Activated B cell treated with CpG ODN at 0.5 μM for 24 hours (primary cell): ENCODE measurements at places on chromosomes 2 and 18. TPM values are rescaled to one million over a fixed set of nuclear protein-coding genes. Genes with fewer than 3 reads are reported as not detected.
A peak's percentile ranks its signal among the peaks of the same experiment; 100 is the strongest.

- no peak for DNase-seq
- peaks cover 49% of the 10 kb centered on the region for H3K36me3 ChIP-seq
- H3K27ac ChIP-seq = no peak overlapping the region
- no peaks in the 10 kb centered on the region for H3K27me3 ChIP-seq
These were observed 88.7 kb downstream of the DYM start for GRCh38 chr18:49371786-49372185.

- no peak overlapping the region for H3K27ac ChIP-seq
- H3K27me3 ChIP-seq = peaks cover 5% of the 10 kb centered on the region
- no peak overlapping the region for H3K4me3 ChIP-seq
- no peaks in the 10 kb centered on the region for H3K36me3 ChIP-seq
- DNase-seq = no peak
- peaks cover 11% of the 10 kb centered on the region for H3K4me1 ChIP-seq
These were observed 35.2 kb upstream of the MLPH start for GRCh38 chr2:237451643-237452469.

DNA sequence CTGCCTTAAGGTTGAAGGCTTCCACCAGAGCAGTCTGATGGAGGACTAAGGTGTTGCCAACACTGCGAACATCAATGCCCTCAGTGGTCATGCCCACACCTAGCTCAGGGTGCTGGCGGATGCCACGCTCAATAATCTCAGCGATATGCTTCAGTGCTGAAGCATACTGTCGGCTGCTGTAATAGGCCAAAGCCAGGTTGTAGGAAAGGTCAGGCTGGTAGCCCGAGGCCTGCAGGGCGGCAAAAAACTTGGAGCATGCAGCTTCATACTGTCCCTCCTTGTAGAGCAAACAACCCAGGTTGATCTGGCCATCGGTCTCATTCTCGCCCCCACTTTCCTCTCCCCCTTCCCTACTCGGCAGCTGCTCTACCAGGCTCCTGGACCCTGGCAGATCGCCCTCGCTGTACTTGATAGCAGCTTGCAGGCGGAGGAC, 159.4 kb downstream of the AGPS start:
- H3K4me1 ChIP-seq = peaks cover 17% of the 10 kb centered on the region
- peak overlapping the region; percentile 100 for H3K27ac ChIP-seq
- H3K36me3 ChIP-seq = peaks cover 8% of the 10 kb centered on the region
- no peak for DNase-seq
- peak overlapping the region; percentile 96 for H3K4me3 ChIP-seq
- H3K27me3 ChIP-seq = no peaks in the 10 kb centered on the region

DNA sequence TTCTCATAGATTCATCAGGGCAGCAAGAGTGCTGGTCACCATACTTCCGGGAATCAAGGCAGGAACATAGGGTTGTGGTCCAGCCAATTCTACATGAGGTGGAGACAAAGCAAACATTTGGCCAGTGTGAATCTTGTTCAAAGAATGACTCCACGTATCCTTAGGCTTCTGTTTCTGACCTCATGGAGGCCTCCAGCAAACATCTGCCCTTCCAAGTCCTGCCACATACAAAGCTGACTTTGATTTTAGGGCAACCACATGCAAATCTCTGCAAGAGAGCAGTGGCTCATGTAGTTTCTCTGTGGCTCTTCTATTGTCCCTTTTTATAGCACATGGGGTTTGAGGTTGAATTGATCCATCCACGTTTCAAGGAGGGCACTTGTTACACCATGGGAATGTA, 132.1 kb upstream of the MMADHC start:
- no peaks in the 10 kb centered on the region for H3K4me1 ChIP-seq
- no peak for DNase-seq
- H3K27ac ChIP-seq = no peak overlapping the region
- no peaks in the 10 kb centered on the region for H3K36me3 ChIP-seq

DNA sequence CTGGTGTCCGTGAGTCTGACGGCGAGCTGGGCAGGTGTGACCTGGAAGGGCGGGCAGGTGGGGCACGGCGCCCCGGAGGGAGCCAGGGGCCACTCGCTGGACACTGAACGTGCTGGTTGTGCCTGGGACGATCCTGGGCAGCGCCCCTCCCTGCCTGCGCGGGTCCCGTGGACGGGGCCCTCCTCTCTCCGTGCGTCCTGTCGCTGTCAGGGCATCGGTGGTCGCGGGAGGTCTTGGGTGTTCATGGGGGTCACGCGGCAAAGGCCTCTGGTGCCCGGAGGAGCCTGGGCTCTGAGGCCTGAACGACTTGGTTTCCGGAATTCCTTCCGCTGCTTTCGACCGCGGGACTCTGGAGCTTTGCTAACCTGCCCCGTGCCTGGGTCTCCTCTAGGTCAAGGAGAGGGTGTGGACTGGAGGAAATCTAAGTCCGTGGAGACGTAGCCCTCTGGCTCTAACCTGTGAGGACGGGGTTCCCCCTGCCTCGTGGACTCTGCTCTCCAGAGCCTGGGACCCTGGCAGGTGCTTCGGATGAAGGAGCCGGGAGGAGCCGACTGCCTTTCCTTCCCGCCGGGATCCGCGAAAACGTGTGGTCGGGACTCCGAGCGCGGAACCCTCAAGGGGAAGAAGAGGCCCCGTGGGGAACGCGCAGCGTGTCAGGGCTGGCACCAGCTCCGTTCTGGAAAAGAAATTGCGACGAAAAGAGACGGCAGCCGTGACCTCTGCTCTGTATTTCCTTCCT, 14.7 kb downstream of the SOX11 start:
- no peak overlapping the region for H3K27ac ChIP-seq
- no peaks in the 10 kb centered on the region for H3K4me1 ChIP-seq
- peaks cover 3% of the 10 kb centered on the region for H3K27me3 ChIP-seq
- no peak for DNase-seq
- no peaks in the 10 kb centered on the region for H3K36me3 ChIP-seq

- H3K4me3 ChIP-seq = no peak overlapping the region
- no peaks in the 10 kb centered on the region for H3K36me3 ChIP-seq
- no peak for DNase-seq
- peaks cover 10% of the 10 kb centered on the region for H3K27me3 ChIP-seq
- no peak overlapping the region for H3K27ac ChIP-seq
- no peaks in the 10 kb centered on the region for H3K4me1 ChIP-seq
These were observed 191.4 kb downstream of the SS18 start for GRCh38 chr18:25898965-25899364.

GRCh38 chr2:61015976-61016375, 1.5 kb upstream of the PEX13 start:
- peaks cover 32% of the 10 kb centered on the region for H3K4me1 ChIP-seq
- no peaks in the 10 kb centered on the region for H3K27me3 ChIP-seq
- DNase-seq = no peak
- peaks cover 13% of the 10 kb centered on the region for H3K36me3 ChIP-seq
- peak overlapping the region; percentile 99 for H3K4me3 ChIP-seq
- H3K27ac ChIP-seq = no peak overlapping the region

DNA sequence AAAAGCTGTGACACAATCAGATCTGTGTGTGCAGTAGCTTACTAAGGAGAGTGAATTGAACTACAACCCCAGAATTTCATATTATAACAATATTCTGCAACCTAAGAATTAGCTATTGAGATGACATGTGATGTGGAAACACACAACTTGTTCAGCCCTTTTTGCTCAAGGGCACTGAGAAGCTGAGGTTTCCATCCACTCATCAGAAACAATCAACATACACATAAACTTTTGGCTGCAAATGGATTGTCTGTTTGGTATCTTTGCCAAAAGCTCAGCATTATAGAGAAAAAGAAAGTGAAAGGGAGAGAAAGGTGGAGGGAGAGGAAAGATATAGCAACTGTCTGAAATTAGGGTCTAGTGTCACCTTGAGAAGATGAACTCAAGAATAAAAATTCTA, 117.2 kb upstream of the KLF7 start:
- H3K27ac ChIP-seq = no peak overlapping the region
- no peaks in the 10 kb centered on the region for H3K36me3 ChIP-seq
- H3K27me3 ChIP-seq = peaks cover 2% of the 10 kb centered on the region
- H3K4me3 ChIP-seq = no peak overlapping the region

- H3K4me3 ChIP-seq = no peak overlapping the region
- H3K27me3 ChIP-seq = no peaks in the 10 kb centered on the region
- H3K27ac ChIP-seq = no peak overlapping the region
- H3K36me3 ChIP-seq = no peaks in the 10 kb centered on the region
These were observed 42.5 kb upstream of the TSPYL6 start for GRCh38 chr2:54298514-54298913.

DNA sequence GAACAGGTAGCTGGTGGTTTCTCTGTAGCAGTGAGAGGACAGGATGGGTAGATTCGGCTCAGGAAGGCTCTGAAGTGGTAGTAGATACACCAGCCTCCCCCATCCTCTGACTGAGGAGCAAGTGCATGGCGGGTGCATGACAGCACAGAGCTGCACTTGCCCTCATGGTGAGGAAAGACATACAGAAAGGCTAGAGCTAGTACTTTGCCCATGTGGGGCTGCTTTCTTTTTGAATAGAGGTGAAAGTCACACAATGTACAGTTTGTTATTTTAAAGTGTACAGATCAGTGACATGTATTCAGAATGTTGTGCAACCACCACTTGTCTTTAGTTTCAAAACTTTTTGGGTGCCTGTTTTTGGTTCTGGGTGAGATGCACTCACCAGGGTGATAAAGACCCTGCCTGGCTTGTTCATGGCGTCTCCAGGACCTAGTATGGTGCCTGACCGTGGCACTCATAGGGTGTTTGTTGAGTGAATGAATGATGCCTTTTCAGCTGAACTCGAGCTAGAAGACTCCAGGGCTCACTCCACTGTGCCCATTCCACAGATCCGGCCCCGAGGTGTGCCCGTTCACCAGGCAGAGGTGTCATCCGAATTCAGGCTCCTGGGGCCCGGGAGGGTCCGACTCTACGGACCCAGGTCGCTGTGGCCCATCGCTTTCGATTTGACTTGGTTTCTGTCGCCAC, 421 bp upstream of the VAMP5 start:
- peaks cover 59% of the 10 kb centered on the region for H3K4me1 ChIP-seq
- no peaks in the 10 kb centered on the region for H3K27me3 ChIP-seq
- DNase-seq = no peak
- H3K4me3 ChIP-seq = peak overlapping the region; percentile 82

- DNase-seq = no peak
- H3K27ac ChIP-seq = no peak overlapping the region
- H3K4me1 ChIP-seq = peaks cover 5% of the 10 kb centered on the region
- H3K4me3 ChIP-seq = no peak overlapping the region
These were observed 362.2 kb downstream of the RAD51AP2 start for GRCh38 chr2:17156086-17156485.

DNA sequence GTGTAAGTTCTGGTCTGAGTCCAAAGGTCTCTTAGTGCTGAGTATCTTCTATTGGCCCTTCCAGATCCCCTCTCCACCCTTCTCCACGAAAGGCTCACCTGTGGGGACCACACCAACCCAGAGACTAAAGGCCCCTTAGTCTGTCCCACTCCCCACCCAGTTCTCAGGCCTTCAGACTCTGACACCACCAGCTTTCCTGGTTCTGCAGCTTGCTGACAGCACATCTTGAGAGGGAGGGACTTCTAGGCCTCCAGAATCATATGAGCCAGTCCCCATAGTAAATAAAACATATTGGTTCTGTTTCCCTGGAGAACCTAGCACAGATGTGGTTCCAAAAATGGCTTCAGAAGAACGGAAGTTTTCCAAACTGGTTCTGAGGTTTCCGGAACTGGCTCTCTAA, 38.5 kb upstream of the KLF11 start:
- no peaks in the 10 kb centered on the region for H3K36me3 ChIP-seq
- no peak for DNase-seq
- no peaks in the 10 kb centered on the region for H3K27me3 ChIP-seq
- H3K4me1 ChIP-seq = no peaks in the 10 kb centered on the region

DNA sequence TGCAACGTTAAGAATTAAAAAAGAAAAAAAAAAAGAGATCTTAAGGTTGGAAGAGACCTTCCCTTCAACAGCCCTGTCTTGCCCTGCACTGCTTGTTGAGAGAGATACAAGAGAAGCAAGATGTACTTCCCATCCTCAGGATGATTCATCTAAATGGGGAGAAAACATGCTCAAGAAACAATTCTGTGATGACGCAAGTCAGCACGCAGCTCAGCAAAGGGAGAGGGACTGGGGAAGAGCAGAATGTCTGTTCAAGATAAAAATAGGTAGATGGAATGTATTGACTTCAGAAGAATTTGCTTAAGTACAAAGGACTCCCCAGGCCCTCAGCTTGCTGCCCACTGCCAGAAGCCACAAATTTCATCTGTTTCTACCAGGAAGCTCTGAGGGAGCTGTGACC, 198.2 kb upstream of the SPRED2 start:
- no peaks in the 10 kb centered on the region for H3K27me3 ChIP-seq
- no peaks in the 10 kb centered on the region for H3K4me1 ChIP-seq
- no peak overlapping the region for H3K27ac ChIP-seq
- no peaks in the 10 kb centered on the region for H3K36me3 ChIP-seq
- H3K4me3 ChIP-seq = no peak overlapping the region

GRCh38 chr18:48129621-48130082, 199.2 kb upstream of the SMAD2 start:
- no peaks in the 10 kb centered on the region for H3K36me3 ChIP-seq
- no peaks in the 10 kb centered on the region for H3K4me1 ChIP-seq
- H3K27ac ChIP-seq = no peak overlapping the region
- peaks cover 28% of the 10 kb centered on the region for H3K27me3 ChIP-seq

DNA sequence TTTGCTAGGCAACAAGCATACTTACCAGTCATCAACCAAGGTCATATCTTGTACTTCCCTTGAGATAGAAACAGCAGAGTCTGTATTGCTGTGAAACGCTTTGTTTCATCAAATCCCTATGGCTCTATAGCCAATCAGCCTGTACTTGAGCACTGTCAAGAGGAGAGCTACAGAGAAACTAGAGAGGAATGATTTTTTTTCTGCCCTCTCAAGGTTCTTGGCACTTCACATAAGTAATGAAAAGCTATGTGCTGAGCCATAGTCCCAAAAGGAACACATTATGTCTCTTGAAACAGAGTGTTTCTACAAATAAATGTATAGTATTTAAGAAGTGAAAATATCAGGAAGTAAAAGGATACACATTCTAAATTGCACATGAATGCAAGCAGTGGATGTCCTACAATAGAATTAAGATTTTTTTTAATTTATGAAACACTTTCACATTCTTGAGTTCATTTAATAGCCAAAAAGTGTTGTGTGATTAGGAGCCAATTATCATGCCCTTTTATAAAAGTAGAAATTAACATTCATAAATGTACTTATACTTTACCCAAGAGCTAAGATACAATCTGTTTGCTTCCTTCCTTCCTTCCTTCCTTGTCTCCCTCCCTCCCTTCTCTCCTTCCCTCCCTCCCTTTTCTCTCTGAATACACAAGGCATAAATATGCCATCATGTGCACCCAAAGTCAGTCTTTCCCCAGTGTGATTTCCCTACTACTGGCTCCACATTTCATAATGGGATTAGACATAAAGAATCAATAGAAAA, 131.8 kb downstream of the CSRNP3 start:
- DNase-seq = no peak
- no peaks in the 10 kb centered on the region for H3K36me3 ChIP-seq

Gene MATN3
- not detected in 2 replicates for total RNA-seq

Gene SLC11A1
- 0.89 and 0.93 TPM in 2 replicates for total RNA-seq

Gene VWA3B
- total RNA-seq = not detected in 2 replicates

Gene RUFY4
- 0.53 TPM in 1 of 2 replicates, not detected in the other for total RNA-seq

Gene NT5DC4
- 1.4 and 2.1 TPM in 2 replicates for total RNA-seq

Gene ZNF892
- 4.0 and 4.3 TPM in 2 replicates for total RNA-seq

Gene NPC1
- total RNA-seq = 31.9 and 36.5 TPM in 2 replicates

Gene UGT1A8
- total RNA-seq = not detected in 2 replicates

Gene TTN
- total RNA-seq = 33.3 and 40.0 TPM in 2 replicates

Gene DOK6
- total RNA-seq = not detected in 2 replicates

Gene SERPINB2
- total RNA-seq = 0.33 TPM in 1 of 2 replicates, not detected in the other

Gene KRTCAP3
- total RNA-seq = 6.3 and 10.0 TPM in 2 replicates

Gene IL1F10
- total RNA-seq = not detected in 2 replicates

Gene NEUROD1
- not detected in 2 replicates for total RNA-seq

Gene REG3G
- not detected in 2 replicates for total RNA-seq
